ENCODE measurements at places on chromosomes 5 and 9. TPM values are rescaled to one million over a fixed set of nuclear protein-coding genes. Genes with fewer than 3 reads are reported as not detected.

Gene TICAM2
- not detected for total RNA-seq

DNA sequence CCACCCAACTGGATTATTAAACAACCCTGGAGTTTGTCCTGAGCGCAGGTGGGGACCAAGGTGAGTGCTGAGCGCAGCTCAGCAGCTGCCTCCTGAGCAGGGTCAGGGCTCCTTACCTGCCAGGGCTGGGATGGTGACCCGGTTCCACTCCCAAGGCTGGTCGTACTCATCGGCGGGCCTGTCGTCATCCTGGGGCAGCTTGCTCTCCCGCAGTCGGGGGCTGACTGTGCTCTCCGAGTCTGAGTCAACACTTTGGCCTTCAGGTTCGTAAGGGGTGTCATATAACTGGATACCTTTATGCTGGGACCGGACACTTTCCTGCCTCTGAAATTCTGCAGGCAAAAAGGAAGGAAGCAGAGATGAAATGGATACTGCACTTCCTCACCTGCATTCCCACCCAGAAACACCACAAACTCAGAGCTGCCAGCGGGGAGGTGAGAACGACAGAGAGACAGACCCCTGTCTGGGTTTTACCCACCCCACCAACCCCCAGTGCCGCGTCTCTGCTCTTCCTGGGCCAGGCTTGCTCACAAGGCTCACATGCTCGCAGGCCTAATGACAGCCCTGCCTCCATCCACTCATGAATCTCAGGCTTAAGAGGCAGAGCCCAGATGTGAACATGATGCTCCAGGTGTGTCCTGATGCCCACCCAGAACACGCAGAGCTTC is 70.7 kb upstream of the SLC25A51 start:
- peak; percentile 62 for DNase-seq

GRCh38 chr5:16492398-16493140 is 27.0 kb upstream of the ZNF622 start:
- DNase-seq, result no peak

DNA sequence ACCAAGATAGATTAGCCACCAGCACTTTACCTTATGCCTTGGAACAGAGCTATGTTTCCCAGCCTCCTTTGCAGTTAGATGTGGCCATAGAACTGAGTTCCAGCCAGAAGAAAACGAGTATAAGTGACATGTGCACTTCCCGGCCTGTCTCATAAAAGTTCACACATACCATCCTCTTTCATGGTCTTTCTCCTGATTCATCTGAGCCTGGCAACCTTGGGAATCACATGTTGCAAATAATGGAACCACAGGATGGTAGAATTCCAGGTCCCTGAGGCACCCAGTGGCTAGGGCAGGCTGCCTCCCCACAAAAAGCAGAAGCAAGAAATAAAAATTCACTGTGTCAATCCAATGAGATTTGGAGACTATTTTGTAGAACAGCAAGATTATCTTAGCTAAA is 128.1 kb downstream of the PDE4D start:
- DNase-seq, result no peak

Gene CCL28
- 0.52 TPM for total RNA-seq

Gene COL5A1
- total RNA-seq, result 342 TPM

GRCh38 chr9:114383521-114384231 is 4.1 kb downstream of the AKNA start:
- DNase-seq, result no peak

DNA sequence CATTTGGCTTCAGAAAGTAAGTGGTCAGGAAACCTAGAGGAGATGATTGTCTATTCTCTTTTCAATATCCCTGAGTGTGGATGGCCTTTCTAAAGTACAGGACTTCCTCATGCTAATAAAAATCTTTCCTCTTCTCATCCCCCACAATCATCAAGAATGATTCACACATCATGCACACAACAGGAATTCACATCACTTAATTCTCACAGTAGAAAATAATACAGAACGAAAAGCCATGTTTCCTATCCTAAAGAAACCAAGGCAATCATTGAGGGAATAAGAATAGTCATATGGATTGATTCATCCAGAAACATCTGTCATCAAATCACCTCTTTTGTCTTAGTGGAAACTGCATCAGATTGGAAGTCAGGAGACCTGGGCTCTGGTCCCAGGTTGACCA is 203.1 kb upstream of the PIK3R1 start:
- DNase-seq, result no peak

Gene FBLL1
- total RNA-seq, result 1.8 TPM

Gene OR2S2
- 0.27 TPM for total RNA-seq

Gene SLC25A2
- total RNA-seq, result 1.7 TPM

GRCh38 chr9:99109522-99109921 is 4.6 kb downstream of the TGFBR1 start:
- no peak for DNase-seq

GRCh38 chr9:92177591-92177990 is 62.4 kb upstream of the SPTLC1 start:
- DNase-seq, result no peak

Gene PPP1R26
- total RNA-seq, result 15.6 TPM

GRCh38 chr5:3004361-3005080 is 253.0 kb upstream of the IRX2 start:
- no peak for DNase-seq

DNA sequence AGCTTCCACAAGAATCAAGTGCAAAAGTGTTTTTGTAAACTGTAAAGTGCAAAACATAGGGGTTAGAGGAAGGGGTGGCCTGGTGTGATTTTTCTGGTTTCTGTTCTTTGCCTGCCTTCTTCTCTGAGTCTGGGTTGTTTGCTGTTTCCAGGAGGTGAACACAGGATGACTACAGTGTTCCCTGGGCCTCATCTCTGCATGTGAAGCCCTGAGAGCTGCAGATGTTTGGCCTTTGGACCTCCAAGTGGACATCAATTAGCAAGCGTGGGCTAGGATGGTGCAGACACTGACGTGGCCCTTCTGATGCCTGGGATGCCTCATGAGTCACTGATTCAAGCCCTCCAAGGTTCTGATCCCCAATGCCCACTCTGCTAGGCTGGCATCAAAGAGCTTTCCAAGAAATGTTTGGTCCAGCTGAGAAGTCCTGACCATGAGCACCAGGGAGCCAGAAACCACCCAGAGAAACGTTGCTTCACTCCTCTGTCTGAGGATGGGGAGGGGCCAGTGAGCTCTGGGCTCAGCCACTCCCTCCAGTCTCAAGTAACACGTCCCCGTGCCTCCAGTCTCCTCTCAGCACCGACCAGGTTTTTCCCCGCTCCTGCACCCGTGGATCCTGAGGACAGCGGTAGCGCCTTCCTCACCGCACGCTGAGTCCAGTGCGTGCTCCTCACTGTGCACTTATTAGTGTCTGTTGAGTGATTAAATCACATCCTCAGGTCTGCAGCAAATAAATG is 7.6 kb downstream of the IL9 start:
- peak; percentile 71 for DNase-seq

DNA sequence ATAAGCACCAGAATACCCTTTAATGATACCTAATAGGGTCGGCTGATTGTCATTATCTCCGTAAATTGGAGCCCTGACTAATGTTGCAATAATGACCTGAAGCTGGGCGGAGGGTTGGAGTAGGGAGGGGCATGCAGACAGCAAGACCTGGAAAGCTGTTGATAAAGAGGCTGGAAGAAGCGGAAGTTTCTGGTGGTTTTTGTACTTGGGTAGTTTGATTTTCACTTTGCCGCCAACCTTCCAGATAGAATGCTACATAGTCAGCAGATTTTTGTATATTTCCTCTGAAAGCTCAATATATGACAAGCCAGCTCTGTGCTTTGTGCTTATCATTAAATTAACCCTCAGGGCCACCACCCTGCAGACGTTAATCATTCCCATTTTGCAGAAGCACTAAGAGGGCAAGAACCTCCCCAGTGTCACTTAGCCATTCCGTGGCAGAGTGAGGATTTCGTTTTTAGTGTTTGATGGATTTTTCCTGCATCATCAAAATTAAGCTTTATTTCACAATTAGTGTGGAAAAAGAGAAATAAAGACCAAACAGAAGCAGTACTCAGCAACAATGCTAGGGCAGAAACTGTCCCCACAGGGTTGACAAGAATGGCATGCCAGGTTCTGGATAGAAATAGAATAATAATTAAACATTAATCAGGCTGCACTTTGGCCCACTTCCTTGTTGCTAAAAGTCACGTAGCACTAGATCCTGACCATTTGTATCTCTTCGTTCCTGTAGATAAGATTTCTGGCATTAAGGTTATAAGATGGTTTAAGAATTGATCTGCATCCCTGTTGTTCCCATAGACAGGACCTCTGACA is 34.7 kb downstream of the DIRAS2 start:
- peak; percentile 30 for DNase-seq

Gene OR1J2
- not detected for total RNA-seq

DNA sequence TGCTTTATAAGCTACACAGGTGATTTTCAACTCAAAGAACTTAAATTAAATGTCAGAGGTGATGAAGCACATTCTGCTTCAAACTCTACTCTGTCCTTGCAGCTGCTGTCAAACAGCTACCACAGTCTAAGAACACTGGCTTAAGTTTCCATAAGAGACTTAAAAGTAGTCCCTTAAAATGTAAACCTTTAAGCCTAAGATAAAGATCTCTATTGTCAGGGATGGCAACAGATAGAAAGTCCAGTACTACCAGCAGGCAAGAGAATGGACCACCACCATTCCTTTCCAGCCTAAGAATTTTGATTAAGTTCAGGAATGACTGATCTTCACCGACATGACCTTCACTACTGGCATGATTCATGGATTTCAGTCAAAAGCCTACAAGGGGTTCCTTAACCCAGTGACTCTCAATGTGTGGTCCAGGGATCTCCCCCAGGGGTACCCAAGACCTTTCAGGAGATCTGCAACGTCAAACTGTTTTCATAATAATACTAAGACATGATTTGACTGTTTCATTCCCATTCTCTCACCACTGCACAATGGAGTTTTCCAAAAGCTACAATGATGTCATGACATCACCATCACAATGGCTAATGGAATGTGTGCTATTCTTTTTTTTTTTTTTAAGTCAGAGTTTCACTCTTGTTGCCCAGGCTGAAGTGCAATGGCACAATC is 41.1 kb upstream of the PLPP6 start:
- no peak for DNase-seq

DNA sequence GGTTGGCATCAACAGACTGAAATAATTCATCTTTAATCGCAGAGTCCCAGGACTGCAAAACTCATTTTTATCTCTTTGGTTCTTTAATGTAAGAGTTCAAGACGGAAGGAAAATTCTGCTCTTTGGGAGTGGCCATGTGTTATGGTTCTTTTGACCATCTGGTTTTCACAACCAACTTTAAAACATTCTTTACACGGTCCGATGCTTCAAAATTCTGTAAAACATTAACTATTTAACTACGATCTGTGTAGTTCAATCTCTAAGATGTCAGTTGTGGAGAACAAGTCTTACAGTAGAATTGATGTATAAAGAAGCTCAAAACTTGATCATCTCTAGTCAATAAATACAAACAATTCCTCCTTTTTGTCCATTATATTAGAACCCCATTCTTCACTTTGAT is 83.0 kb downstream of the CMYA5 start:
- no peak for DNase-seq

Gene STKLD1
- 0.48 TPM for total RNA-seq

Gene ADGRD2
- not detected for total RNA-seq

All from hepatocyte (in vitro differentiated cells).